Endothelial cell (in vitro differentiated cells): ENCODE measurements at places on chromosomes 5 and 9.

DNA sequence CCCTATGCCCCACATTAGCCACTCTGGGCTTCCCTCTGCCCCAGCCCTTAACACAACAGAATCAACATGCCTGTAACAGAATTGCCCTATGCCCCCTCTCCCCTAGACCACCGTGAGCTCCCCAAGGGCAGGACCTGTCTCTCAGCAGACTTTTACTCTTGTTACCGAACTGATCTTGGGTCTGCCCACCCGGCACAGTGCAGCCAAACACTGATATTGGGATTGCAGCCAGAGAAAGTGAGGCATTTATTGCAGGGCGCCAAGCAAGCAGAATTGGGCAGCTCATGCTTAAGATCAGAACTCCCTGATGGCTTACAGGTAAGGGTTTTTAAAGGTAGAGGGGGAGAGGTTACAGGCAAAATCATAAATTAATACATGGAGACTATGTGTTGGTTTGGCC lies 33.5 kb upstream of the KCNIP1 start:
- no peak for DNase-seq

DNA sequence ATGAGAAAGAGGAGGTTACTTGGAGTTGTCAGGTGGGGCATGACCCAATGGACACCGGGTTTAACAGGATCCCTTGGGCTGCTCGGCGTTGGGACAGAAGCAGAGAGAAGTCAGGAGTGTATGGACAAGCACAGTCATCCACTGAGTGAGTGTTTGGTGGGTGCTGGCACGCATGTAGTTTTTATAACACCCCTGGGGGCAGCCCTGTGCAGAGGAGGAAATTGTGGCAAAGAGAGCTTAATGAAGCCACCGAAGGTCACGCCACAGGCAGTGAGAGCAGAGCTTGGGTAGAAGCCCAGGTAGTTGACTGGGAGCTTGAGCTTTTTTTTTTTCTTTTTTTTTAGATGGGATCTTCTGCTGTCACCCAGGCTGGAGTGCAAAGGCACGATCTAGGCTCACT lies 43.2 kb upstream of the IER5L start:
- DNase-seq: no peak

- DNase-seq: no peak
Measured at GRCh38 chr9:4831944-4832343, 39.2 kb downstream of the RCL1 start.

GRCh38 chr5:97142521-97143254 lies at the start of gene LIX1:
Gene LIX1, minus strand, starts transcription at chr5:97142611. Its CDS starts 35 bp downstream, at chr5:97142576.
- peak; percentile 29 for DNase-seq

GRCh38 chr9:127586096-127586495 lies 26.0 kb upstream of the STXBP1 start:
- no peak for DNase-seq

DNA sequence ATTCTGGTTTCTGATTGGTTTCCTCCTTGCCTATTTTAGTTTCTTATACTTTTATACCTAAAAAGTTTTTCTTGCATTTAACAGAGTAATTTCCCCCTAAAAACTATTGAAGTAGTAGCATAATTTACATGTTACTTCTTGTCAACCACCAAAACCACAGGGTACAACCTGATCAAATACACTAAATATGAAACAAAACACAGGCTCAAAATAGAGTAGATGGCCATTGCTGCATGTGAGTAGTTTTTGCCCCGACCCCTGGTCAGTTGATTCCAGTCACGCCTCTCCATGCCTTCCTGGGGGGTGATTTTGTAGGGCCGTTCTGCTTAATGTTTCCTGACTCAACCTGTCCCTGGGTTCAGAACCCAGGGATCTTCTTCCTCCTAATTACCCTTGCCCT lies 101.8 kb downstream of the TLE4 start:
- DNase-seq: no peak

DNA sequence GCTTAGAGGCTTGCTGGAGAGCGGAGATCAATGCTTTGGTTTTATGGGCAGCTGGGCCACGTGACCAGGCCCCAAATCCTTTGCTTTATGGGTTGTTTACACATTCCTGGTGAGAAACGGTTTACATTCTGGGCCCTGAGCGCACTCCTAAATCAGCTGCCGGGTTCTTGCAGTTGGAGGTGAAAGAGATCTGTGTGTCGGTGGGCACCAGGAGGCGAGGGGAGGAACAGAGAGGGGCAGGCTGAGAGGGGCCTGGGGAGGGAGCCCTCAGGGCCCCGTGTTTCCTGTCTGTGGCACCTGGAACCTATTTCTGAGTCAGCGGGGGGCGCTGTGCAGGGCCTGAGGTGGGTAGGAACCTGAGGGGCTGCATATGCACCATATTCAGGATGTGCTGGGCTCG lies 63.5 kb upstream of the HAND1 start:
- no peak for DNase-seq
